ENCODE measurements at places on chromosomes 5 and 9.

DNA sequence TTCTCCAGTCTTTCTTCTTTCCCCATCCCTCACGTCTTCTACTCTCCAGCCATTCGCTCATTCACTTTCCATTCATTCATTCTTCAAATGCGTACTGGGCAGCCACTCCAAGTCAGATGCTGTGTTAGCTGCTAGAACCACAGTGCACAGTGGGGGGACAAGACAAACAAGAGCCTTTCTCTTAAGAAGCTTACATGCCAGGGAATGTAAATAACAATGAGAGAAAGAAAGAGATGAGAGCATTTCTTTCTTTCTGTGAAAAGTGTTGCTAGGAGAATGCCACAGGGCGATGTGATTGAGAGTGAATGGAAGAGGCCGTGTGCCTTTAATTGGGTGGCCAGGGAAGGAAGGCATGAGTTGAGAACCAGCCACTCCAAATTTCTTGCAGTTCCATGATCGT, 46.3 kb upstream of the SMIM23 start:
- DNase-seq, result no peak

DNA sequence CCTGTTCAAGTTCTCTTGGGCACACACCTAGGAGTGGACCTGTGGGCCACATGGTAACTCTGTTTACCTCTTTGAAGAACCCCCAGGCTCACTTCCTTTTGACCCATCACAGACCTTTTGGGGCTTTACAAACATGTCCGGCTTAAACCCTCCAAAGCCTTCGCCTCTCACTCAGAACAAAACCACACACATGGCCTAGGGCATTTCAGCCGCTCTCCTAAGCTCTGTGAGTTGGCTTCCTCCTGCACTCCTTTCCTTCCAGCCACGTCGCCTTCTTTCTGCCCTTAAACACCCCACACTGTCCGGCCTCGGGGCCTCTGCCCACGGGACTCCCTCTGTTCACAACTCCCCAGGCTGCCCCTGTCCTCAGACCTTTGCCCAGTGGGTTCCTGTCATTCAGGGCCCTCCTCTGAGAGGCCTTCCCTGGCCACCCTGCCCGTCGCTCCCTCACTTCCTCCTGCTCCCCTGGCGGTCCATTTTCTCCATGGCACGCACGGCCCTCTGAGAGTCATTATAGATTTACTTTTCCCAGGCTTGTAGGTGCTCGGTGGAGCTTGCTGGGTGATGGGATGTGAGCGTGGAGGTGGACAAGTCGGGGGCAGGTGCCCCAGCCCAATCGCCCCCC, 1.9 kb downstream of the DOK3 start:
- DNase-seq, result no peak

- DNase-seq, result no peak
Observed at GRCh38 chr9:5499889-5500398, 10.4 kb upstream of the PDCD1LG2 start.

DNA sequence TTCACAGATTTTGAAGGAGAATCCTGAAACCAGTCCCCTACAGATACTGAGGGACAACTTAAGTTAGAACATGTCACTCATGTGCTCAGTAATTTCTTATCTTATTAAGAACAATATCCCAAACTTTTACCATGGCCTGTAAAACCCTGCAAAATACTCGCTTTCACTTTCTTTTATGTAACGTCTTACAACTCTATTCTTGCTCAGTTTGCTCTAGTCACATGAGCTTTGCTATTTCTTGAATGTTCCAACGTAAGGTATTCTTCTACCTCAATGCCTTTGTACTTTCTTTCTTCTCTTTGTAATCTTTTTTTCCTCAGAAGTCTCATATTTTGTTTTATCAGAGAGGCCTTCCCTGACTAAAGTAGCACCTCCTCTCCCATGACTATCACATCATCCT, 14.1 kb downstream of the TMEM38B start:
- no peak for DNase-seq

DNA sequence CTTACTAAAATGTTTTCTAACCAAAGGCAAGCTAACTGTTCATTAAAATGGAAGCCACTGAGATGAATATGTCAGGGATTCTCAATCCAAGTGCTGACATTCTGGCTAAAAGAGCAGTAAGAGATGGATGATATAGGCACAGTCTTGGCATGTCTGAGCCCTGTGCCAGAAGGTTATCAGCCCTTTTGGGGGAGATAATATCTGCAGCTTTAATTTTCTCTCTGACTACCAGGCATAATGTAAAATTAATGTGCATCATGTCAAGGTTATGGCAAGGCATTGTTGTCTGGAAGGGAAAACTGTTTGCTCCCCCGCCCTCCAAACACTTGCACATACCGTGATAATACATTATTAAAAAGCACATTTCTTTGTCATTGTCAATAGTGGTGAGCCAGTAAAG, 609.8 kb downstream of the ZNF608 start:
- DNase-seq, result no peak

GRCh38 chr9:88898039-88898720, 93.1 kb upstream of the S1PR3 start:
- DNase-seq, result no peak

DNA sequence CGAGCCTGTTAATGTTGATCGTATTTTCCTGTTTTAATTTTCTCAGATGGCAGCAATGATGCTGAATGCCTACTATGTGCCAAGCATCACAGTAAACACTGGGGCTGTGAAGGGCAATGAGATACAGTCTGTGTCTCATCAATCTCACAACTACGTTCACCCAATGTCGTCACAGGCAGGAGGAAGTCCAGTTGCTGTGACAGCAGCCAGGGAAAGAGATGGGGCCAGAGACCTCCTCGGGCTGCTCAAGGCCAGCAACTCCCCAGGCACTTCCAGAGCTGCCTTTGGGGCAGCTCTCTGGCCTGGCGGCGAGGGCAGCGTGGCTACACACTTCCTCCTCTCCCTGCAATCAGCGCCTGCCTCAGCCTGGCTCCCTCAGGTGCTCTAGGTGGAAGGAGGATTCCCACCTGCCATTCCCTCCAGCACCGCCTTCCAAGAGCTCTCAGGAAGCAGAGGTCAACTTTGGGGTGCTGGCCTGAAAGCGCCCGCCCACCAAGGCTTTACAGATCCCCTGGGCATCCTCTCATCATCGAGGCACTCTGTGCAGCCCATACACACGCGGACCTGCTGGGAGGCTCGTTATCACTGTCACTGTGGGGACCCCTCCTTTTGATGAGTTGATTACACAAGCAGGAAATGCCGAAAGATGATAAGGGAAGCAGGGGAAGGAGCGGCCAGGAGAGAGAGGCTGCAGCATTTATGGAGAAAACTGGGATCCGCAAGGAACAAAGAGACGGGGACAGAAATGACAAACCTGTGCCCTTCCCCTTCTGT, 159.2 kb downstream of the ZDHHC21 start:
- no peak for DNase-seq

GRCh38 chr9:130713286-130713960, 19.8 kb downstream of the EXOSC2 start:
- no peak for DNase-seq

DNA sequence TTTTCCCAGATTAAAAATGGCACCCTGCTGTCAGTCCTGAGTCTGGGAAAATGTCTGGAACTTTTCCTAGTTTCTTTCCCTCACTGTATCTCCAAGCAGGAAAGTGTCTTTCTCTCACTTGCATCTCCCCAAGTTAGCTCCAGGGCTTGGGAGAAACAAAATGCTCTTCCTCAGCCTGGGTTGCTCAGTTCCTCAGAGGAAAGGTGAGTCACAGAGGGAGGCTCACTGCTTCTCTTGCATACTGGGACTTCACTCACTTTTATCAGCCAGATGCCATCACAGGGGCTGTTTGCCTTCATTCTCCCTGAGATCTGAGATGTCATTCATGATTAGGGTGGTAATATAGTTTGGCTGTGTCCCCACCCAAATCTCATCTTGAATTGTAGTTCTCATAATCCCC, 519.9 kb downstream of the SEMA5A start:
- DNase-seq, result no peak

GRCh38 chr5:149628221-149628620, 46.9 kb downstream of the ARHGEF37 start:
- no peak for DNase-seq

GRCh38 chr5:67802766-67803165, 412.8 kb upstream of the PIK3R1 start:
- DNase-seq, result no peak

GRCh38 chr9:13263511-13263910, 16.0 kb downstream of the MPDZ start:
- DNase-seq, result no peak

- DNase-seq, result no peak
Observed at GRCh38 chr9:107542411-107543157, 53.0 kb upstream of the KLF4 start.

- no peak for DNase-seq
Observed at GRCh38 chr9:103755441-103755840, 338.7 kb upstream of the SMC2 start.

- no peak for DNase-seq
Observed at GRCh38 chr9:105093685-105094084, 150.8 kb upstream of the SLC44A1 start.

DNA sequence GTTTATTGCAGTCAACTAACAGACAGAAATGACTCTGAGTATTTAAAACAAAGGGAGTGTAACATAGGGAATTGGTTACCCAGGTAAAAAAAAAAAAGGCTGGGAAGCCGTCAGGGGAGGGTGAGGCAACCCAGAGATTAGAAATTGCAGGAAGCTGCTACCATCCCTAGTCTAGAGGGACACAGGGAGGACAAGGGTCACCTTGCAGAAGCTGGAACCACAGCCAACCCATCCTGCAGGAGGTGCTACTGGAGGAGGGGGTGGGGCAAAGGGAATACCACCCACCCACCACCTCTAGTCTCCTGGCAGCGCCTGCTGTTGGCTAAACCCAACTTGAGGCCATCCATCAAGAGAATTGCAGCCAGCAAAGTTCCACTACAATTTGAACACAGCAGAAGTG, 6.5 kb downstream of the CAST start:
- no peak for DNase-seq

GRCh38 chr5:28468166-28468565, 1429.8 kb upstream of the CDH9 start:
- DNase-seq, result no peak

DNA sequence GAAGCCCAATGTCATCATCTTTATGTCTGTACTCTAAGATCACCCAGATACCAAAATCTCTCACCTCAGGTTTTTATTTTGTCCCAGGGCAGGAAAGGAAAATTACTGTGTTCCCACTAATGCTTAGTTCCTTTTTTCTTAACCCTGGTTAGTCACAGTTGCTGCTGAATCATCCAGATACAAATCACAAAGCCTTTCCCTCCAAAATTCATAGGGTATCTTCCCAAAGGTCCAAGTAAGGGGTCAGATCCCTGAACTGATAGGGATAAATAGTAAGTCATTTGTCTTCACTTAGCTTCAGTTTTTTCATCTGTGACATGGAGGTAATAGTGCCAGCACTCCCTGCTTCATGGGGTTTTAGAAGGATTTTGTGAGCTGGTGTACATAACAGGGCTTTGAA, 2.2 kb downstream of the PLCXD3 start:
- DNase-seq, result no peak

GRCh38 chr9:115628426-115628825, 510.5 kb upstream of the TNC start:
- no peak for DNase-seq

- no peak for DNase-seq
Observed at GRCh38 chr9:121674952-121675351, 23.5 kb downstream of the DAB2IP start.

- DNase-seq, result no peak
Observed at GRCh38 chr5:130546211-130546610, 618.8 kb downstream of the HINT1 start.
